CD14-positive monocyte (primary cell): ENCODE measurements at places on chromosomes 13 and 19.

GRCh38 chr13:108263621-108264355, 5.7 kb upstream of the TNFSF13B start:
- no peaks in the 10 kb centered on the region for H3K36me3 ChIP-seq
- H3K27ac ChIP-seq = no peak overlapping the region
- DNase-seq = no peak
- H3K27me3 ChIP-seq = no peaks in the 10 kb centered on the region

DNA sequence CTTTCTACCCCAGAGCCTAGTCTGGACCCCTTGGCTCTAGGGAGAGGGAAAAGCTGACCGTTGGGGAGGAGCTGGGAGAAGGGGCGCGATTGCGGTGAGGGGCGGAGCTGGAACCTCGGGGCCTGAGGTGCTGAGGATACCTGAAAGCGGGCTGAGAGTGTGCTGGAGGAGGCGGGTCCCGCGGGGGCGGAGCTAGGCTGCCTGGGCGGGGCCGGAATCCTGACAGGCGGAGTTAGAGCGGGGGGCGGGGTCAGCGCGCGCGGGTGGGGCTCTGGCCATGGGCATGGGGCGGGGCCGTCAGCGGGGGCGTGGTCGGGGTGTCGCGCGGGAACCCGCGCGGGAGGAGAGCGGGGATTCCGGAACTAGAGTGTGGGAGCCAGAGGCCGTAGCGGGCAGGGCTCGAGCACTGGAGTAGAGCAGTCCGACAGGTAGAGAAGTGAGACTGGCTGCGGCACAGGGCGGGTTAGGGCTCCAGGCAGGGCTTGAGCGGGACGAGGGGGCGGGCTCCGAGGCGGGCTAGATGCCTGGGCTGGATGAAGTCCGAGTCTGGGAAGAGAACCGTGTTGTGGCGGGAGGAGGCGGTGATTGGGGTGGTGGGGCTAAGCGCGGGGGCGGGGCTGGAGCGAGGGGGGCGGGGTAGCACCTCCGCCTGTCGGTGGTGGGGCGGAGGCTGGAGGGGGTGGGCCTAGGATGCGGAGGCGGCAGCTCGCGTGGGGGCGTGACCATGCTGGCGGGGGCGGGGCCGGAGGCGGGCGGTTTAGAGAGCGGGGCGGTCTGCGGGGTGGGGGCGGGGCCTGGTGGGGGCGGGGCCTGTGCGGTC, at the start of gene INAFM1:
Gene INAFM1, plus strand, starts transcription at position 815 of the 820 bp plus-strand sequence. CDS start 35 bp downstream, outside the sequence.
- DNase-seq = peak; percentile 95
- no peaks in the 10 kb centered on the region for H3K27me3 ChIP-seq
- peaks cover 23% of the 10 kb centered on the region for H3K36me3 ChIP-seq
- H3K4me1 ChIP-seq = peaks cover 15% of the 10 kb centered on the region

DNA sequence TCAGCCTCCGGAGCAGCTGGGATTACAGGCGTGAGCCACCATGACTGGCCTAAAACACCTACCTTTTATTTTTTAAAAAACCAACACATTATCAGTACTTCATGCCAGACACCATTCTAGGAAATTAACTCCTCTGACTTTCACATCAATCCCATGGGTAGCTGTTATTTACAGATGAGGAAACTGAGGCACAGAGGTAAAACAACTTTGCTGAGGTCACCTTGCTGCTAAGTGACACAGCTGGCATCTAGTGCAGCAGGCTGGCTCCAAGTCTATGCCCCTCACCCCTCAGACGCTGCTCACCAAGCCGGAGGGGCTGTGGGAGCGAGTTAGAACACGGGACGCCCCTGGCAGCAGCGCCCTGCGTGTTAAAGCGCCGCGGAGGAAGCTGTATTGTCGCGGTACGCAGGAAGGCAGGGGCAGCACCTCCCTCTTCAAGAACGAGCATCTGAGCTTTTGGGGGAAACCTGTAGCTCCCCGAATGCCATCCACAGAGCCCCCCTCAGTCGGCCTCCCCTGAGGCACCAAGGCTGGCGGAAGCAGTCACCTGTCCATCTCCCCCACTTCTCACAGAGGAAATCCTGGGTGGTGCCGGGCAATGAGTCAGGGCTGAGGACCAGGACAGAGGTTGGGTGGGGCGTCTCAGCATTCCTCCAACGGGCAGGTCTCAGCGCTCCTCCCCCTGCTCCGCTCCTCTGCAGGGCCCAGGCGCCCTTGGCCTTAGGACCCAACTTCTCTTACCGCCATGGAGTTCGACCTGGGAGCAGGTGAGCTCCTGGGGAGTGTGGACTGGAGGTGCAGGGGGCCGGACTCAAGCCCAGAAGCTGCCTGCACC, at the start of gene C19orf33:
Gene C19orf33, plus strand, starts transcription at position 735 of the 835 bp plus-strand sequence. Its CDS starts 11 bp downstream, at position 746.
- H3K27ac ChIP-seq = no peak within 1 kb of the TSS
- H3K36me3 ChIP-seq = peaks cover 14% of the 10 kb centered on the region
- H3K4me3 ChIP-seq = no peak within 1 kb of the TSS
- peaks cover 16% of the 10 kb centered on the region for H3K4me1 ChIP-seq

DNA sequence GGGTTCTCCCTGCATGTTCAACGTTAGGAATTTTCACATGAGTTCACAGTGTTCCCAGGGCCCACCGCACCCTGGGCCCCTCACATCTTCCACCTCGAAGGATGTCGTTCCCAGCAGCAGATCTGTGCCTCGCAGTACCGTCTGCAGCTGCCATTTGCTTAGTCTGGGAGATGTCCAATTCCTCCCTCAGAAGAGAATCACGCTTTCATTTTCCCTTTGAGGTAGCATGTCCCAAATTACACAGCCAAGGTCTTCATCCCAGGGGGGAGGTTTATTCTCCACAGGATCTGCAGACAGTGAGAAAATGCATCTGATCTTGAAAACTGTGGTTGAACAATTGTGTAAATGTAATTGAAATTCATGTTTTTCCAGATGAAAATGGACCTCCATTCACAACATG, 150.2 kb downstream of the DCT start:
- DNase-seq = no peak
- no peaks in the 10 kb centered on the region for H3K27me3 ChIP-seq
- peaks cover 23% of the 10 kb centered on the region for H3K4me1 ChIP-seq

DNA sequence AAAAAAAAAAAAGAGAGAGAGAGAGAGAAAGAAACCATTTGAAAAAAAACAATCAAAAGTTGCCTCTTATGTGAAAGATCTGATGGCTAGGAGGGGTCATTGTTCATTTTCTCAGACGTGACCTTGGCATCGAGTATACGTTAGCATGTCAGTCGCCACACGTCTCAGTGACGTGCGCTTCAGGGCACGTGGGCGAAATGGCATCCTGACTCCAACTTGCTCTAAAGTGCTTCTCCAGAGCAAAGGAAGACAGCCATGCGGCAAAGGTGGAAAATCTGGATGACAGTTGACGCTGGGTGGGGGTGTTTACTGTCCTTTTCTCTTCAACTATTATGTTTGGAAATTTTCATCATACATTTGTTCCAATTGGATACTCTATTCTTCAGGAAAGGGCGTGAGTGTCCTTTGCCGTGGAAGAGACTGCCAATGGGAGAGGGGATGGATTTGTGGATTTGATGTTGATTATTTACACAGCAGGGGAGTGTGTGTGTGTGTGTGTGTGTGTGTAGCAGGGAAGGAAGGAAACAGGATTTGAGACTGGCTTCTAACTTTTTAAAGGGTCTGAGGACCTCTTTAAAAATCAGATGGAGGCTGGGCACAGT, 25.0 kb downstream of the KLF2 start:
- no peaks in the 10 kb centered on the region for H3K36me3 ChIP-seq
- H3K4me3 ChIP-seq = no peak overlapping the region
- no peaks in the 10 kb centered on the region for H3K27me3 ChIP-seq
- no peak overlapping the region for H3K27ac ChIP-seq

- H3K4me1 ChIP-seq = peaks cover 49% of the 10 kb centered on the region
- no peaks in the 10 kb centered on the region for H3K36me3 ChIP-seq
- DNase-seq = no peak
- no peak within 1 kb of the TSS for H3K27ac ChIP-seq
- H3K27me3 ChIP-seq = peaks cover 43% of the 10 kb centered on the region
These were observed at the start of gene CBARP for GRCh38 chr19:1237754-1238368. Gene CBARP (minus strand): TSS chr19:1238005. CDS start chr19:1236100, 1,905 bp downstream.

GRCh38 chr13:92407858-92408257, 818.7 kb upstream of the GPC6 start:
- no peaks in the 10 kb centered on the region for H3K27me3 ChIP-seq
- H3K36me3 ChIP-seq = no peaks in the 10 kb centered on the region
- H3K27ac ChIP-seq = no peak overlapping the region
- no peak overlapping the region for H3K4me3 ChIP-seq

GRCh38 chr13:89307278-89307677, 1636.1 kb downstream of the SLITRK5 start:
- no peak overlapping the region for H3K27ac ChIP-seq
- no peak overlapping the region for H3K4me3 ChIP-seq
- H3K4me1 ChIP-seq = no peaks in the 10 kb centered on the region
- no peaks in the 10 kb centered on the region for H3K36me3 ChIP-seq
- no peak for DNase-seq
- no peaks in the 10 kb centered on the region for H3K27me3 ChIP-seq

GRCh38 chr19:38247734-38248268, 8.4 kb downstream of the PPP1R14A start:
- no peak overlapping the region for H3K4me3 ChIP-seq
- no peak for DNase-seq
- H3K27me3 ChIP-seq = peaks cover 4% of the 10 kb centered on the region
- no peak overlapping the region for H3K27ac ChIP-seq
- H3K4me1 ChIP-seq = no peaks in the 10 kb centered on the region
